Smooth muscle cell of the pulmonary artery (primary cell): ENCODE measurements at places on chromosomes 1 and 21. TPM values are rescaled to one million over a fixed set of nuclear protein-coding genes. Genes with fewer than 3 reads are reported as not detected.

GSTM5 gene
- 4.1 and 5.0 TPM in 2 replicates for total RNA-seq

EIF3I gene
- total RNA-seq = 227 and 240 TPM in 2 replicates

FBXO2 gene
- 1.4 and 3.4 TPM in 2 replicates for total RNA-seq

ERICH3 gene
- not detected in 2 replicates for total RNA-seq

LCE2B gene
- total RNA-seq = not detected in 2 replicates

SCYL3 gene
- 9.1 and 10.0 TPM in 2 replicates for total RNA-seq

FAM177B gene
- total RNA-seq = not detected in 2 replicates

OPTC gene
- not detected in 2 replicates for total RNA-seq

DDR2 gene
- 282 and 310 TPM in 2 replicates for total RNA-seq

UTS2 gene
- not detected in 2 replicates for total RNA-seq

SPATA45 gene
- not detected in 2 replicates for total RNA-seq

METTL13 gene
- 20.5 and 24.9 TPM in 2 replicates for total RNA-seq

PARS2 gene
- 4.0 and 5.8 TPM in 2 replicates for total RNA-seq

CYP2J2 gene
- total RNA-seq = 0.07 TPM in 1 of 2 replicates, not detected in the other

UBXN10 gene
- not detected in 2 replicates for total RNA-seq

MCOLN2 gene
- total RNA-seq = 0.85 and 1.3 TPM in 2 replicates

CFHR3 gene
- not detected in 2 replicates for total RNA-seq

EEIG2 gene
- 18.0 and 32.5 TPM in 2 replicates for total RNA-seq

HSF2BP gene
- total RNA-seq = 1.3 and 2.8 TPM in 2 replicates

CASQ2 gene
- 0.33 TPM in 1 of 2 replicates, not detected in the other for total RNA-seq

RHOU gene
- 0.91 and 1.1 TPM in 2 replicates for total RNA-seq

L1TD1 gene
- 0.13 TPM in 1 of 2 replicates, not detected in the other for total RNA-seq

OR2L2 gene
- not detected in 2 replicates for total RNA-seq

GFI1 gene
- 0.07 and 0.17 TPM in 2 replicates for total RNA-seq

KAZN gene
- total RNA-seq = 3.6 and 10.6 TPM in 2 replicates

IFNAR1 gene
- 38.6 and 49.9 TPM in 2 replicates for total RNA-seq

C4BPA gene
- total RNA-seq = not detected in 2 replicates
